CD4-positive, alpha-beta T cell treated with Interleukin-4 for 1 hour (primary cell): ENCODE measurements at places on chromosomes 3 and 15.

GRCh38 chr3:156981005-156981404, 154.9 kb downstream of the LEKR1 start:
- no peak for DNase-seq

DNA sequence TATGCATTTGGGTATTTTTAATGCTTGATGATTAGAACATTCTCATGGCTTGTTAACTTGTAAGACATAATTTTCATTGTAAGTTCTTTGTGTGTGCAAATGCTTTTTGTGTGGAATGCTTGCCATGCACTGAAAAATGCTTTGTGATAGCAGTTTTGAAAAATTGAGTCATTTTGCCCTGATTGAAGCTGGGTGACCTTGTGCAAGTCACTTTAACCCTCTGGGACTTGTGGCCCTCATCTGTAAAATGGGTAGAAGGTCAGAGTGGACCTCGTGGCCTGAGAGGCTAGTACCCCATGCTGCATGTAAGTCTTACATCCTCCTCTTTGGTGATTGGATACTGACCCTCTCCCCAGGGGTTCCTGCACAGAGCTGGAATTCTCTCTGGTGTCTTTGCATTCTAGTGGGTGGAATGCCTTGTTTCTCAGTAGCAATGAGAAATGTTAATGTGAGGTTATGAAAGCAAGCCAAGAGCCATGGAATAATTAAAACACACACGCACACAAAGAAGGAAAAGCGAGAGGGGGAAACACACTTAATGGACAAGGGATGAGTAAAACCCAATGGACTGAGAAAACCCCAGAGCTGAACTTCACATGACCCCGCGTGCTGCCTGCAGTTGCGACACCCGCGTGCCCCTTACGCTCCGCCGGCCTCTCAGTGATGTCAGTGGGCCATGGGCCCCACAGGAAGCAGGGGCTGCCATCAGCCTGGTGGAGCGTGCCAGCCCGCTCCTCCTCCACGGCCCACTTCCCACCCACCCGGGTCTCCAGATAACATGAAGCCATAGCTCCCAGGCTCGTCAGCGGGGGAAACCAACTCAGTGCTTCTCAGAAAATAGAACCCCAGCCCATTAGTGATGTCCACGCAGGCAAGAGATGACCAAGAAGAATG, 44.0 kb downstream of the SMAD3 start:
- no peak for DNase-seq

- DNase-seq: no peak
Measured at GRCh38 chr15:67019884-67020520, 45.4 kb upstream of the SMAD3 start.

DNA sequence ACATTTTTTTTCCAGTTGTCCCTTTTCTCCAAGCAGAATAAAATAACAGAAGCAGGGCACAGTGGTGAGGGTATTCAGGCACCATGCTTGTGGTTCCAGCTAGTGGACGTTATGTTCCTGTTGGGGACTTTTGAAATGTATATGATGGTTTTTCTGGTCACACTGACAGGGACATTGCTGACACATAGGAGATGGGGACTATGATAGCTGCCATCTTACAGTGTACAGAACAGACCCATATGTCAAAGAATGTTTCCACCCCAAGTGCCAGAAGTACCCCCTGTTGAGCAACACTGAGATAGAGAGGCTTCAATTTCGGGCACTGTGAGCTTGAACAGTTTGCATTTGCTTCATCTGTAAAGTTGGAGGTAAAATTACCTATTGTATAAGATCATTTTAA, 38.6 kb downstream of the MCTP2 start:
- no peak for DNase-seq

- DNase-seq: no peak
Measured at GRCh38 chr15:69096196-69096595, 64.2 kb upstream of the GLCE start.

- DNase-seq: no peak
Measured at GRCh38 chr3:109071350-109072142, 46.4 kb downstream of the MORC1 start.

GRCh38 chr15:68990231-68990991, 24.1 kb upstream of the NOX5 start:
- DNase-seq: no peak

DNA sequence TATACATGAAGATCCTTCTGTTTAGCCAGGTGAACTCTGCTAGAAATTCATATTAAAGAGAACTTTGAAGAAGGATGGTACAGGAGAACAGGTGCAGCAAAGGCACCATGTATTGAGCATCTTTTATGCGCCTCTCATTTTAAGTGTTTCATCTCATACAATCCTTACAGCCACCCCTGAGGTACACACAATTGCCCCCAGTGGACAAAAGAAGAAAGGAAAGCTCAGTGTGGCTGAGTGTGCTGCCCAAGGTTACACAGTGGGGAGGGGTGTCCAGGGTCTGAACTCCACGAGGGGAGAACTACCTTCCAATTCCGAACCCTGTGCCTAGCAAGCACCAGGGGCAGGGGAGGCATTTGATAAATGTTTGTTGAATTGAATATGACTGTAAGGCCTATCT, 98.6 kb downstream of the MECOM start:
- DNase-seq: no peak

DNA sequence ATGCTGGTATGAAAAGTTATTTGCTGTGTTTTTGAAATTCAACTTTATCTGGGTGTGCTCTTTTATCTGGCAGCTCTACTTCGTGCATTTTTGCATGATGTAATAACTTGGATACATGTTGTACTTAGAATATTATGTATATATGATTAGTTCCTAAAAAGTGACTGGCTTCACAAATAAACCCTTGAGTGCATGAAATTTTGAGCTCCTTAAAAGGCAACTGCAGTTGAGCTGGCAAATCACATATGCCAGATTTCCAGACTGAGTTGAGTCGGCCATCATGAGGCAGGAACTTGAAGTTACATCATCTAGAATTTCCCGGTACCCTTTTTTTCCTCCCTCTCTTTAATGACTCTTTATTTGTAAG, 162.5 kb downstream of the FNDC3B start:
- DNase-seq: peak; percentile 17

GRCh38 chr3:126758882-126759281, 54.8 kb downstream of the CHCHD6 start:
- DNase-seq: no peak

GRCh38 chr3:104175696-104176095, 1191.0 kb upstream of the ALCAM start:
- no peak for DNase-seq

DNA sequence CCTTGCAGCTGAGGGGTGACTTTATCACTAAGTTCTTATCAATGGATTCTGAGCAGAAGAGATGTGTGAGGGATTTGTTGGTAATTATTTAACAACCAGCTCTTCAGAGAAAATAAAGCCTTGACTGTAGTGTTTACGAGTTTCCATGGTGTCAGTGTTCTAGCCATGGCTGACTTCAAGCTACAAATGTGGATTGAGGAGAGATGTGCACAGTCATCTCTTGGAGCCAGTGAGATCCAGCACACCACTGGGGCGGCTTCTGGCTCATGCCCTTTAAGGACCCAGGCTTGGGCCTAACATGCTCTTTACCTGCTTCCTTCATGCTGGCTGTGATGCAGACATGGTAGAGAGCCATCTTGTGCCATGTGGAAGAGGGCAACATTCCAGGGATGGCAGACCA, 145.6 kb upstream of the MRPS22 start:
- DNase-seq: no peak

DNA sequence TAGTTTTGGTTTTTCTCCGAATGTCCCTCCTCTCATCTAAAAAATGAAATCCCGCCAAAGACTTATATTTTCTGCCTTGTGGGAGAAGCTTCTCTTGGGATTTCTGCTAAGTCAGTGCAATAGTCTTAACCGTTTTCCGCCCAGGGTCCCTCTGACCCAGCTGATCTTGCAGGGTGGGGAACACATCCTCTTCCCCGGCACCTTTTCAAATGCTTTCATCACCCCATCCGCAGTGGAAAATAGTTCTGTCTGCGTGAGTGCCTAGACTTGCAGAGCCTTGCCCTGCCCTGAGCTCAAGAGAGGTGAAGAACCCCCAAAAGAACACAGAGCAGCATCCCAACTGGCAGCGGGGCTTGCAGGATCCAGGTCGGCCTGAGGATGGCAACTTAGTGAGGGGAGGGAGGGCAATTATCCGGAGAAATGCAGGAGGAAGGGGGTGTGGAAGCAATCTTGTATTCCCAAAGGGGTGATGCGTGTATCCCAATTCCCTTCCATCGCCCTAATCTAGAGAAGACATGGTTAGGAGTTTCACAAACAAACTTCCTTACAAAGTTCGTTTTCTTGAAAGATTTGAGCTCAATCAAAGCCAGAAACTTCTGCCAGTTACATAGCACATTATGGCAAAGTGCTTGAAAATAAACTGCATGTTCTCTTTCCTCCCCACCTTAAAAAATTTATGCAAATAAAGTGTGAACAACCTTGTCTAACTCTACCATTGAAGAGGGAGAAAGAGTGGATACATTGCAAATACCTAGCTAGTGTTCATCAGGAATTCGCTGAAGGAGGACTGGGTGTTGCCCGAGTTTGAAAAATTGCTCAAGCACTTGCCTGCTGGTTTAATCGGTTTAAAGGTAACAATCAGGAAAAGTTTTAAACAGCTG, 79.9 kb downstream of the NR2F2 start:
- no peak for DNase-seq

- no peak for DNase-seq
Measured at GRCh38 chr3:16174976-16175901, 759 bp downstream of the GALNT15 start.

DNA sequence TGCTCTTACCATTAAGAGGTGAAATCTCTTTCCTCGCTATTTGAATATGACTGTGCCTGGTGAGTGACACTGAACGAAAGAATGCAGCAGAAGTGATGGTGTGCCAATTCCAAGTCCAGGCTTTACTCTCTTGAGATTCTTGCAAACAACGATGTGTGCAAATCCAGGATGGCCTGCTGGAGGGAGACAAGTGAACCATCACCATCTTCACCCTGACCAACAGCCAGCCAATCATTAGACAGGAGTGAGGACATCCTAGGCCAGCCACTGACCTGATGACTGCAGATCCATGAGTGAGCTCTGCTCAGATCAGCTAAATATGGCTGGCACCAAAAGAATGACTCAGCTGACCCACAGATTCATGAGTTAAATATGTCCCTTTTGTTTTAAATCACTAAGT, 878.0 kb downstream of the PDCD6IP start:
- no peak for DNase-seq

- no peak for DNase-seq
Measured at GRCh38 chr15:25501828-25502446, 63.1 kb upstream of the UBE3A start.

DNA sequence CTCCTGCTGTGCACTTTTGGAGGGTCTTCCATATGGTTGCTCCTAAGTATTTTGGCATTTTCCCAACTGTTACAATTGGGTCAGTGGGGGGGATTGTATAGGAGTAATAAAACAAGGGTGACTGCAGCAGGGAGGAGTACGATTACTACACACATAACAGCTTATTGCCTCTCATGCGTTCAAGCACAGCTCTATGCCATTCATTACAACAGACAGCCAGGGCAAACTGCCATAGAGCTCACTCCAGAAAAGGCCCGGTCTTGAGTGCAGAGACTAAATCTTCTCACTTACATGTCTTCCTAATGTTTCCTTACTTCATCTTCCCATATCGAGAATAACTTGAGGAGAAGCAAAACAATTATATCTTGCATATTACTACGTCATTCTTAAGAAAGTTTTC, 1.4 kb upstream of the CHMP2B start:
- no peak for DNase-seq

- DNase-seq: no peak
Measured at GRCh38 chr3:97810779-97811390, 10.9 kb upstream of the CRYBG3 start.

- DNase-seq: no peak
Measured at GRCh38 chr3:193418576-193419373, 40.2 kb upstream of the ATP13A5 start.

- no peak for DNase-seq
Measured at GRCh38 chr3:11640009-11640673, 3.6 kb downstream of the VGLL4 start.

- no peak for DNase-seq
Measured at GRCh38 chr3:43583481-43583880, 38.3 kb downstream of the ANO10 start.

- no peak for DNase-seq
Measured at GRCh38 chr3:111944372-111944771, 34.5 kb upstream of the ABHD10 start.

GRCh38 chr3:73681198-73681597, 56.5 kb upstream of the PDZRN3 start:
- no peak for DNase-seq

GRCh38 chr3:141933421-141934300, 57.2 kb downstream of the ATP1B3 start:
- DNase-seq: no peak

- DNase-seq: peak; percentile 34
Measured at GRCh38 chr15:55526559-55527036, 18.6 kb upstream of the DNAAF4 start.

DNA sequence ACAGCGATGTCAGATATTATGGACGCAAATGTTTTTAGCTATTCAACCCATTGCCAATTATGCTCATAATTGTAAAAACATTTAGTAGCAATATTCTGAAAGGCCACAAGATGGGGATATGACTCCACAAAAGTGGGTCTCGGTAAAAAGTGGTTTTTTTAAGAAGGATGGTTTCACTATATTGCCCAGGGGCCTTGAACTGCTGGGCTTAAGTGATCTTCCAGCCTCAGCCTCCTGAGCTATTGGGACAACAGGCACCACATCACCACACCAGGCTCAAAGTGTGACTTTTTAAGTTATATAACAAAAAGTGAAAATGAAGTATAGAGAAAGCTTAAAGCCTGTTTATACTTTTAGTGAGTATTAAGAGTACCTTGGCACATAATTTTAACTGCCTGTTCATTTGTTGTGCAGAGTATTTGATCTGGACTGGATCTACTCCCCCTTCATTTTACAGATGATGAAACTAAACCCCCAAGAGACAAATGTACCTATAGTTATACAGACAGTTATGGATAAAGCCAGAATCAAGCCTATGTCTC, 9.4 kb downstream of the NAA50 start:
- peak; percentile 22 for DNase-seq

DNA sequence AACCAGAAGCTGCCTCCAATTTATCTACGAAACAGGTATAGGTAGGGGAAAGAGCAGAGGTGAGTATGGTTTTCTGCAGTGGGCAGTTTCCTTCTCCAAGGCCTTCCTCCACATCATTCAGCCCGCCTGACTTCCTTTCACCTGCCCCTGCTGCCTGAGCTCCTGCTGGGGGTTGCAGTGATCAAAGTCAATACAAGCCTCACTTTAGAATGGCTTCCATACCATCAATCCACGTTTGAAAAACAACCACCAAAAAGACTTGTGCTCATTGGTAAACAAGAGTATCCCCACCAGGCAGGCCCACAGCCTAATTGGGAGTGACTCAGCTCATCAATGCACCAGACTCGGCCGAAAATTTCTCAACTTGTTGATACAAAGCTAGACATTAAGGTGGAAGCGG, 159.9 kb downstream of the MAGI1 start:
- DNase-seq: no peak

- DNase-seq: no peak
Measured at GRCh38 chr3:187305881-187306280, 14.3 kb upstream of the MASP1 start.

GRCh38 chr3:126922466-126922865, 60.4 kb upstream of the PLXNA1 start:
- DNase-seq: no peak
